ENCODE measurements at places on chromosomes 5 and 9.

DNA sequence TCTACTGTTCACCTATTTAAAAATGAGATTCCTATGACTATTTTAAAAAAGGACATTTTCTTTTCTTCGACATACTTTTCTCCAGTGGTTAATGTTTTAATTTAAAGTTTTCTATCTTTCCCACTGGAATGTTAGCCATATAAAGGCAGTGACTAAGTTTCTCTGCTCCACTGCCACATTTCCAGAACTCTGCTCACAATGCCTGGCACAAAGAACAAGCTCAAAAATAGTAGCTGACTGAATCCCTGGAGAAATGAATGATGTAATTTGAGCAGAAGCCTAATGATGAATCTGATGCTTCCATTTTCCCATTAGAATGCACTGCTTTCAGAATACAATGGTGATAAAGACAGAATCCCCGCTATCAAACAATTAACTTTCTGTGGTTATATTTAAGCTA lies 817.8 kb downstream of the MTRR start:
- no peak overlapping the region for H3K4me3 ChIP-seq
- H3K27ac ChIP-seq = no peak overlapping the region
- H3K27me3 ChIP-seq = no peaks in the 10 kb centered on the region
- no peaks in the 10 kb centered on the region for H3K4me1 ChIP-seq

GRCh38 chr5:58088941-58089340 lies 370.9 kb downstream of the PLK2 start:
- no peaks in the 10 kb centered on the region for H3K4me1 ChIP-seq
- H3K4me3 ChIP-seq = no peak overlapping the region
- no peaks in the 10 kb centered on the region for H3K27me3 ChIP-seq

GRCh38 chr9:69272212-69272611 lies 52.8 kb upstream of the ENTREP1 start:
- DNase-seq = no peak
- no peak overlapping the region for H3K4me3 ChIP-seq
- no peak overlapping the region for H3K27ac ChIP-seq
- no peaks in the 10 kb centered on the region for H3K36me3 ChIP-seq
- H3K27me3 ChIP-seq = no peaks in the 10 kb centered on the region
- H3K4me1 ChIP-seq = no peaks in the 10 kb centered on the region

DNA sequence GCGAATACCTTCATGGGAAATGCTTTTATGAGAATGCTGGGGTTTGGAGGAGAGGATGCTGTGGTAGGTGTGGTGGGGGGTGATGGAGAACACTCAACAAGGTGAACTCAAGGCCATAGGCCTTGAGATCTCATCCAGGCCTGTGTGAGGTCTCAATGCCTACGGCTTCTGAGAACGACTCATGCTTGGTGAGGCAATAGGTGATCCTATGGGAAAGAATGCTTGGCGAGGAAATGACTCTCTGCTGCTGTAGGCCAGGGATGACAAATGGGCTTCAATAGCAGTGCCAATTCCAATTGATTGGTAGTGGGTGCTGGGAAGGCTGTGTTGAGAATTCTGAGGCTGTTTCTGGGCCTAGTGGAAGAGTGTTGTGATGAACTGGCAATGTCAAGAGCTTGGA lies 280.2 kb upstream of the CLINT1 start:
- H3K27ac ChIP-seq = no peak overlapping the region
- DNase-seq = no peak
- H3K36me3 ChIP-seq = no peaks in the 10 kb centered on the region
- H3K4me3 ChIP-seq = no peak overlapping the region

DNA sequence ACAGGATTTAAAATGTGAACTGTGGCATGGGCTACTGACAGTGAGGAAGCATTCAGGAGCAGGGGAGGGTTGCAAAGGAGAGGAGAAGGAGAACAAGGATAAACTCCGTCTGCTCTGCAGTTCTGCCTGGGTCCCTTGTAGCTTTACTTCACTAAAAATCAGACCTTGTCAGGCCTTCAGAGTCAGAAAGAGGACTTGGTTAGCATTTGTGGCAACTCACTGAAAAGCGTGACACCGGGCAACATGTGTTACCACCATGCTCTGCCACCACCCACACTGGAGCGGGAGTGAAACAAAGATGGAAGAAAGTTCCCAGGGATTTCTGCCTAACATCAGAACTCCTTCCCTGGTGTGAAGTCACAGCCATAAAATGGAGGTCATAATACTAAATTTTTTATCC lies 19.3 kb downstream of the FYB1 start:
- DNase-seq = no peak
- no peak overlapping the region for H3K4me3 ChIP-seq
- H3K27me3 ChIP-seq = no peaks in the 10 kb centered on the region
- no peaks in the 10 kb centered on the region for H3K4me1 ChIP-seq
- no peak overlapping the region for H3K27ac ChIP-seq

DNA sequence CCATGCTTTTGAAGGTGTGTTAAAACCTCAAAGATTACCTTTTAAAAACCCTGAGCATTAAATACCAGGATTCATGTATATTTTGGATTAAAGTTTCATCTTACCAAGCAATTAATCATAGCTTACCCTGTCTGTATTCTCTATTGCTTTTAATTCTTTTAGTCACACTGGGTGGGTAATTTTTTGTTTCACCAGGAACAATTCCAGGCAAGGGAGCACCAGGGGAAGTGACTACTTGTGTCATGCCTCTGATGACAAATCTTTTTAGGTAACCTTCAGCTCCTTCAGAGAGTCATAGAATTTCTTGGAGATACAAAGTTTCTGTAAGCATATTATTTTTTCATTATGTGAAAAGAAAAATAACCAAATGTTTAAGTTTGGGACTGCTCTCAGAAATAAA lies 33.4 kb upstream of the ANXA1 start:
- H3K4me3 ChIP-seq = no peak overlapping the region
- no peak overlapping the region for H3K27ac ChIP-seq
- H3K4me1 ChIP-seq = no peaks in the 10 kb centered on the region
- DNase-seq = no peak
- no peaks in the 10 kb centered on the region for H3K36me3 ChIP-seq

DNA sequence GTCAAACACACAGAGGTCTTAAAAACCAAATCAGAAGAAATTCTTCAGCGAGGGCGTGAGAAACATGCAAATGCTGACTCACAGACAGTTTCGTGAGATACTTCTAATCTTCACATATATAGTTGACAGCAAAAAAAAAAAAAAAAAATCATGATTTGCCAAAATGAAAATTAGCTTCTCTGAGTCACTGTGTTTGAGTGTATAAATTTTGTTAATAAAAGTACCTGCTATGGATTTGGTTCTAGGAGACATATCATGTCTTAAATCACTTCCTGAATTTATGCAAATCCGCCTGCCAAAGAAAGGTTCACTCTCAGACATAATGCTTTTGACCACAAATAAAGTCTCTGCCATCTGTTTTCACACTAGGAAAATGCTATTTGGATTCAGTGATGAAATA lies 114.3 kb downstream of the SLC1A3 start:
- no peak overlapping the region for H3K4me3 ChIP-seq
- no peak overlapping the region for H3K27ac ChIP-seq
- no peaks in the 10 kb centered on the region for H3K27me3 ChIP-seq
- no peaks in the 10 kb centered on the region for H3K4me1 ChIP-seq
- no peak for DNase-seq

DNA sequence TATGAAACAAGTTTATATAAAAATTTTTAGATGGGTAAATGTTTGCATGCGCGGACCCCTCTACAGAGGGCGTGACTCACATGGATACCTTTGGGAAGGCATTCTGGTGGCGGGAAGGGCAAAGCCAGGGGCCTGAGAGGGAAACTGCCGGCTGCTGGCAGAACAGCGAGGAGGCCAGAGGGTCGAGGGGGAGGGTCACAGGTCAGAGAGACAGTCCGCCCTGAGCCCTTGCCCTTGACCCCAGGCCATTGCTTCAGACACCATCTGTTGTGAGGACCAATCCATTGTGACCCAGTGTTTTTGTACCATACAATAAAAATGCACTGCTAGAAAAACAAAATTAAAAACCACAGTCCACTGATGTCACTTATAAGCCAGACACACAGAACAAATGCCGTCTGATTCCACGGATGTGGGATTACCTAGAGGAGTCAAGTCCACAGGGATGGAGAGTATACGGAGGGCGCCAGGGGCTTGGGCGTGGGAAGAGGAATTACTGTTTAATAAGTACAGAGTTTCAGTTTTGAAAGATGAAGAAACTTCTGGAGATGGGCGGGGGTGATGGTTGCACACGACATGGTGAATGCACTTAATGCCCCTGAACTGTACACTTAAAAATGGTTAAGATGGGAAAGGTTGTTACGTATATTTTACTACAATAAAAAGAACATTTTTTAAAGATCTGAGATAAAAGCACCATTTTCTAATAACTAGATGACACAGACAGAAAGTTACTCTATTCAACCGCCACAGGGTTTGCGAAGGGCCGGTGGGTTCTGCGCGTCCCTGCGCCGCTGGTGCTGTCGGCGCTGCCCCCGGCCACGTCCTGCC lies 12.0 kb downstream of the BTNL9 start:
- H3K4me1 ChIP-seq = peaks cover 13% of the 10 kb centered on the region
- no peak overlapping the region for H3K27ac ChIP-seq
- H3K4me3 ChIP-seq = no peak overlapping the region
- no peaks in the 10 kb centered on the region for H3K36me3 ChIP-seq
- peaks cover 76% of the 10 kb centered on the region for H3K27me3 ChIP-seq
- no peak for DNase-seq

GRCh38 chr9:137970686-137971476 lies 93.3 kb downstream of the CACNA1B start:
- H3K36me3 ChIP-seq = peaks cover 60% of the 10 kb centered on the region
- no peak overlapping the region for H3K4me3 ChIP-seq
- H3K27me3 ChIP-seq = no peaks in the 10 kb centered on the region
- no peak for DNase-seq
- no peak overlapping the region for H3K27ac ChIP-seq

GRCh38 chr9:2181792-2182191 lies 166.6 kb downstream of the SMARCA2 start:
- no peak overlapping the region for H3K4me3 ChIP-seq
- no peak overlapping the region for H3K27ac ChIP-seq
- no peaks in the 10 kb centered on the region for H3K27me3 ChIP-seq
- H3K4me1 ChIP-seq = no peaks in the 10 kb centered on the region
- H3K36me3 ChIP-seq = peaks cover 9% of the 10 kb centered on the region

GRCh38 chr5:135671052-135671705 lies 92.4 kb upstream of the CXCL14 start:
- peaks cover 5% of the 10 kb centered on the region for H3K4me1 ChIP-seq
- no peaks in the 10 kb centered on the region for H3K27me3 ChIP-seq
- DNase-seq = no peak
- H3K36me3 ChIP-seq = no peaks in the 10 kb centered on the region

GRCh38 chr5:13831351-13831750 lies 113.1 kb downstream of the DNAH5 start:
- peak; percentile 14 for DNase-seq
- no peaks in the 10 kb centered on the region for H3K27me3 ChIP-seq
- no peaks in the 10 kb centered on the region for H3K36me3 ChIP-seq
- no peak overlapping the region for H3K27ac ChIP-seq

DNA sequence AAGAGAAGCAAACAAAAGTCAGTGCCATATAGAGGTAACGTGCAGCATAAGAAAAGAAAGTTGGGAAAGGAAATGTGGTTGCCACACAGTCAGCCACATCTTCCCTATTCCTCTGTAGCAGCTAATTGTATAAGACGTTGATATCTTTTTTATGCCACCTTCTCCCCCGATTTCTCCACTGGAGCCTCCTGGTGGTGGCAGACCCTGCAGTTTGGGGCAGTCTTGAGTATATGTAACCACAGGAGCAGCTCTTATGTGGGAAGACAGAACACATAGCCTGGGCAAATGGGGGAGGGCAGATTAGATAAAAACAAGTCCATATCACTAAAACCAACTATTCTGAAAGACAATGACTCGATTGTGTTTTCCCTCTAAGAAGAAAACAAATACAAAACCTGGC lies 99.7 kb downstream of the PLCXD3 start:
- no peaks in the 10 kb centered on the region for H3K4me1 ChIP-seq
- no peak overlapping the region for H3K4me3 ChIP-seq
- no peak overlapping the region for H3K27ac ChIP-seq
- DNase-seq = no peak
- H3K36me3 ChIP-seq = no peaks in the 10 kb centered on the region

GRCh38 chr9:135661816-135662560 lies 1.1 kb upstream of the LCN9 start:
- DNase-seq = no peak
- no peak overlapping the region for H3K27ac ChIP-seq
- no peak overlapping the region for H3K4me3 ChIP-seq
- H3K4me1 ChIP-seq = peaks cover 8% of the 10 kb centered on the region
- no peaks in the 10 kb centered on the region for H3K36me3 ChIP-seq

DNA sequence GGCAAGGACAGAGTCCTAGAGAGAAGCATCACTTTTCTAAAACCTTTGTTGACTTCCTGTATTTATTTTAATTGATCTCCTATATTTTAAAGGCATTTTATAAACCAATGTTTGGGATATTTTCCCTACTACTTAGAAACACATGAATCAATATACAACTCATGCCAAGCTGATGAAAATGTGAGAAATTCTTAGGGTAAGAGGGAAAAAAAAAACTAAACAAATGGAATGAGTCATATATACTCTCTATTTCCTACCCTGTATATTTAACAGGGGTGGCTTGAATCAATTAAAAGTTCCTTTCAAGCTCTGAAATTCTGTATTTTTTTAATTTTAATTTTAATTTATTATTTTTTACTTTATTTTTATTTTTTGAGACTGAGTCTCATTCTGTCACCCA lies 19.6 kb downstream of the BAAT start:
- no peaks in the 10 kb centered on the region for H3K4me1 ChIP-seq
- DNase-seq = no peak
- no peak overlapping the region for H3K27ac ChIP-seq

GRCh38 chr5:98349251-98349989 lies 424.0 kb upstream of the RGMB start:
- no peaks in the 10 kb centered on the region for H3K27me3 ChIP-seq
- no peak for DNase-seq
- H3K4me3 ChIP-seq = no peak overlapping the region
- no peak overlapping the region for H3K27ac ChIP-seq

DNA sequence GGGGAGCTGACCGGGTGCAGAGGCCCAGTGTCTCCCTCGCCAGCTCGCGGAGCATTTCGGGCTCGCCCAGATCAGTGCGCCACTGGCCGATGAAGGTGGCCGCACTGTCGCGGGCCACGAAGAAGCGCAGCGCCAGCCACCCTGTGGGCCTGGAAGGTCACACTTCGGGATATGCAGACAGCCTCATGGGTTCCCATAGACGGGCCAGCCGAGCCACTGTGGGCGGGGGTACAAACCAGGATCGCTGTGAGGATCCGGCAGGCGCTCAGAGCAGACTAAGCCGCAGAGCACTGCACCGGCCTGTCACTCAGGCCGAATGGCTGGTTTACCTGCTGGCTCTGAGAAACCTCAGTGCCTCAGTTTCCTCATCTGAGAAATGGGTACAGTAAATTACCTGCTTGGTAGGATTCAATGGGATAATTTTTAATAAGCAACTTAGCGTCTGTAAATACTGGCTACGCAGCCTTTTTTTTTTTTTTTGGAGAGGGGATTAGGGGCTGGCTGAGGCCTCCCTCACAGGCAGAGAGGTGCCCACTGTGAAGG lies 64.0 kb upstream of the IGFBPL1 start:
- no peak for DNase-seq
- no peak overlapping the region for H3K27ac ChIP-seq
- peaks cover 3% of the 10 kb centered on the region for H3K36me3 ChIP-seq
- peaks cover 5% of the 10 kb centered on the region for H3K4me1 ChIP-seq
- no peaks in the 10 kb centered on the region for H3K27me3 ChIP-seq

All from spinal cord (tissue), 10 donors.